ENCODE measurements at places on chromosomes 3 and 15. TPM values are rescaled to one million over a fixed set of nuclear protein-coding genes. Genes with fewer than 3 reads are reported as not detected.

GRCh38 chr15:68313501-68314410 is 36.2 kb downstream of the FEM1B start:
- H3K36me3 ChIP-seq = peaks cover 67% of the 10 kb centered on the region
- H3K4me3 ChIP-seq = no peak overlapping the region
- peaks cover 83% of the 10 kb centered on the region for H3K4me1 ChIP-seq

GRCh38 chr3:127389913-127390312 is 102.1 kb upstream of the PRR20G start:
- DNase-seq = no peak
- H3K27me3 ChIP-seq = no peaks in the 10 kb centered on the region
- H3K4me1 ChIP-seq = no peaks in the 10 kb centered on the region
- no peak overlapping the region for H3K27ac ChIP-seq
- H3K36me3 ChIP-seq = no peaks in the 10 kb centered on the region

- H3K4me3 ChIP-seq = no peak overlapping the region
- no peaks in the 10 kb centered on the region for H3K4me1 ChIP-seq
- no peak overlapping the region for H3K27ac ChIP-seq
- no peaks in the 10 kb centered on the region for H3K36me3 ChIP-seq
Measured at GRCh38 chr3:10780922-10781321, 35.1 kb upstream of the SLC6A11 start.

- no peaks in the 10 kb centered on the region for H3K4me1 ChIP-seq
- no peaks in the 10 kb centered on the region for H3K27me3 ChIP-seq
- no peak for DNase-seq
- H3K36me3 ChIP-seq = peaks cover 2% of the 10 kb centered on the region
Measured at GRCh38 chr3:197533927-197534725, 21.6 kb downstream of the BDH1 start.

The ANKDD1A gene
- total RNA-seq = 5.7 TPM

DNA sequence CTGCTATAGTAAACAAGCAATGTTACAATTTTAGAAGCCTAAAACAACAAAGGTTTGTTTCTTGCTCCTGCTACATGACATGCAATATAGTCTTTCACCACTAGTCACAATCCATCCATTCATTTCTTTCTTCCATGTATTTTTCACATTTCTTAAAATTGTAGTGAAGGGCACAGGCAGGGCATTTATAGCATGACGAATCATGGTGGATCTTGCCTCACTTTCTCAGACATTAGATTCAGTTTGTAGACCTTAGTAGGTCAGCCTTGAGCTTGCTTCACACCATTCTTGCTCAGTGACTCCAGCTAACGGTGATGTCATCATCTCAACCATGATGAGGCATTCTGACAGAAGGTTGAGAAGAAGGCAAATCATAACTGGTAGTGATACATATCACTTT is 546.8 kb downstream of the TBL1XR1 start:
- H3K4me3 ChIP-seq = no peak overlapping the region
- DNase-seq = no peak
- no peaks in the 10 kb centered on the region for H3K36me3 ChIP-seq
- no peaks in the 10 kb centered on the region for H3K27me3 ChIP-seq
- H3K27ac ChIP-seq = no peak overlapping the region
- H3K4me1 ChIP-seq = no peaks in the 10 kb centered on the region

All from osteocyte (in vitro differentiated cells).